ENCODE measurements at places on chromosomes 1 and 21.

DNA sequence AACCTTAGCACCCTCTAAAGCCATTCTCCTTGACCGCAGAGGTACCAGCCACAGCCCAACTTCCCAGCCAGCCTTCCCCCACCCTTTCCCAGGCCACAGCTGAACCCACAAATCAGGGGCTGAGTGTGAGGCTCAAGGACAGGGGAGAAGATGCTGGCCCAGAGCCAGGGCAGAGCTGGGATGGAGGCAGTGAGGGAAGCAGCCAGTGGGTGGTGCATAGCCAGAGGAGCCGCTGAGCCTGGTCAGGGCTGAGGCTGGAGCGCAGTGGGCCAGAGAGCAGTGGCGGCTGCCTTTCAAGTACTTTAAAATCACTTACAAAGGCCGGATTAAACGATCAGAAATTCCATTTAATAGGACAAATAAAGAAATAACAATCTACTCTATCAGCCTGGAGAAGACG lies 36.3 kb downstream of the DMAP1 start:
- no peak for DNase-seq

GRCh38 chr1:101183388-101183699 lies 53.5 kb upstream of the S1PR1 start:
- no peak for DNase-seq

DNA sequence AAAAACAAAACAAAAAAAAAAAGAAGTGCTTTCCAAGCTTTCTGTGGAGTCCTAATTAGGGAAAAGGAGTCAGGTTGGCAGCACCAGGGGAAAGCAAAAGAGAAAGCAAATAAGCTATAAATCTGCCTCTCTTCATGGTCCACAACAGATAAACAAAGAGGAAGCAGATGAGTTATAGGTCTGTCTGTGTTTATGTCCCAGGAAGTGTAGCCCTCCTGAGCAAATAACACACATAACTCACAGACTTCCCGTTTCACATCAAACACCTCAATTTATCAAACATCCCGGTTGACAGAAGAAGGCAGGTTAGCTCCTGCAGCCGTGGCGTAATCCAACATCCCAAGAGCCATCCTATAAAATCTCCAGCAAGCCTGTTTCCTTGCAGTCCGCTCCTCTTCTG lies 5.6 kb upstream of the SLC2A5 start:
- no peak for DNase-seq

DNA sequence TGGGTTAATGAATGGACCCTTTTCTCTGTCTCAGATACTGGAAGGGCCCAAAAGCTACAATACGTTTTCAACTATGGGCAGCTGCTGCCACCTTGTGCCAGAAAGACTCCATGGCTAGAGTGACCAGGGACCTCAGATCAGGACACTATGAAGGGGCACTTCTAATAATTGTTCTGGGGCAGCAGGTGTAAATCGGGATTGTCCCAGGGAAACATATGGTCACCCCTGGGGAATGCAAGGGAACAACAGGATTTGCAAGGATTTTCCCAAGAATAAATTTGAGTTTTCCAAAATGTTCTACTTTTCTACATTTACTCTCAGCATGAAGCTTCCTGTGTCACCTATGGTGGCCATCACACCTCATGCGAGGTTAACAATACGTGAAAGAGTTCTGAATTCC lies 12.0 kb upstream of the FCAMR start:
- peak; percentile 68 for DNase-seq

GRCh38 chr1:166184897-166185296 lies 18.1 kb upstream of the FAM78B start:
- no peak for DNase-seq

- no peak for DNase-seq
Observed at GRCh38 chr1:79303040-79303439, 296.5 kb upstream of the ADGRL4 start.

DNA sequence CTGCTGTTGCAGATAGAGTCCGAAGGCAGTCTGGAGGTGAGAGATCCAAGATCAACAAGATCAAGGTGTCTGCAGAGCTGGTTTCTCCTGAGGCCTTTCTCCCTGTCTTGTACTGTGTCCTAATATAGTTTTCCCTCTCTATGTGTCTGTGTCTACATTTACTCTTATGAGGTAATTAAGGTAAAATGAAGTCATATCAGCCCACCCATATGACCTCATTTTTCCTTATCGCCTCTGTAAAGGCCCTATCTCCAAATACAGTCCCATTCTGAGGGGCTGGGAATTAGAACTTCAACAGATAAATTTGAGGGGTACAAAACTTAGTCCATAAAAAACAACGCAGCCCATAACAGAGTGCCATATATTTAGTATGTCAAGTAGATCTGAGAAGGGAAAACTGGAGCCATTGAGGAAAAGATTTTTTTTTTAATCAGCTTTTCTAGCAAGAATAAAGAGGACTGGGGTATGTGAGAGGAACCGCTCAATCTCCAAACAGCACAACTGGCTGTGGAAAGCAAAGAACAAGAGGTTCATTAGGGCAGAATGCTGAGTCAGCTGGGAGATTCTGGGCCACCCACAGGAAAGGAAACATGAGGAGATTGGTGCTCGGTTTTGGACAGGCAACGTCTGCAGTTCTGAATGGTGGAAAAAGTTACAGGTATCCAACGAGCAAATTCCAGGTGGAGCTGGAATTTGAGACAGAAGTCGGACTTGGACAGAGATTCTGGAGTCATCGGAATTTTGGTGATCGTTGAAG lies 65.7 kb downstream of the MAP3K21 start:
- no peak for DNase-seq

DNA sequence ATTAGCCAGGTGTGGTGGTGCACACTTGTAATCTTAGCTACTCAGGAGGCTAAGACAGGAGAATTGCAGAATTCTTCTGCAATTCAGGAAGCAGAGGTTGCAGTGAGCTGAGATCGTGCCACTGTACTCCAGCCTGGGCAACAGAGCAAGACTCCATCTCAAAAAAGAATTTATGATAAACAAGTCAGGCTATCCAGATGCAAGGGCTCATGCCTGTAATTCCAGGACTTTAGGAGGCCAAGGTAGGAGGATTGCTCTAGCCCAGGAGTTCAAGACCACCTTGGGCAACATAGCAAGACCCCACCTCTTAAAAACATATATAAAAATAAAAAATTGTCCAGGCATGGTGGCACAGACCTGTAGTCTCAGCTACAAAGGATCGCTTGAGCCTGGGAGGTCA lies 10.5 kb upstream of the CBR3 start:
- no peak for DNase-seq

DNA sequence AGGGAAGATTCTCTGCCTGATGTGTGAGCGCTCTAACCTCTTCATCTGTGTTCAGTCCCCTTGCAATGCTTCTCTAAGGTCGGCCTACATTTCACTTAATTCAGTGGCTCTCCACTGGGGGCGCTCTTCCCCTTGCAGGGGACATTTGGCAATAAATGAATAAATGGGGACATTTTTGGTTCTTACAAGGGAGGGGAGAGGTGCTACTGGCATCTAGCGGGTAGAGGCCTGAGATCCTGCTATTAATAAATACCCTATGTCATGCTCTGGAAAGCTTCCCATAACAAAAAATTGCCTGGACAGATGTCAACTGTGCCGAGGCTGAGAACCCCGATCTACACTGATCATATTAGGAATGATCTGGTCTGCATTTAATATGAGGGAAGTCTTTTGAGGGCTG lies 25.9 kb upstream of the DNAJC11 start:
- DNase-seq = peak; percentile 61

GRCh38 chr1:1144122-1144842 lies 28.4 kb upstream of the C1orf159 start:
- DNase-seq = peak; percentile 57

DNA sequence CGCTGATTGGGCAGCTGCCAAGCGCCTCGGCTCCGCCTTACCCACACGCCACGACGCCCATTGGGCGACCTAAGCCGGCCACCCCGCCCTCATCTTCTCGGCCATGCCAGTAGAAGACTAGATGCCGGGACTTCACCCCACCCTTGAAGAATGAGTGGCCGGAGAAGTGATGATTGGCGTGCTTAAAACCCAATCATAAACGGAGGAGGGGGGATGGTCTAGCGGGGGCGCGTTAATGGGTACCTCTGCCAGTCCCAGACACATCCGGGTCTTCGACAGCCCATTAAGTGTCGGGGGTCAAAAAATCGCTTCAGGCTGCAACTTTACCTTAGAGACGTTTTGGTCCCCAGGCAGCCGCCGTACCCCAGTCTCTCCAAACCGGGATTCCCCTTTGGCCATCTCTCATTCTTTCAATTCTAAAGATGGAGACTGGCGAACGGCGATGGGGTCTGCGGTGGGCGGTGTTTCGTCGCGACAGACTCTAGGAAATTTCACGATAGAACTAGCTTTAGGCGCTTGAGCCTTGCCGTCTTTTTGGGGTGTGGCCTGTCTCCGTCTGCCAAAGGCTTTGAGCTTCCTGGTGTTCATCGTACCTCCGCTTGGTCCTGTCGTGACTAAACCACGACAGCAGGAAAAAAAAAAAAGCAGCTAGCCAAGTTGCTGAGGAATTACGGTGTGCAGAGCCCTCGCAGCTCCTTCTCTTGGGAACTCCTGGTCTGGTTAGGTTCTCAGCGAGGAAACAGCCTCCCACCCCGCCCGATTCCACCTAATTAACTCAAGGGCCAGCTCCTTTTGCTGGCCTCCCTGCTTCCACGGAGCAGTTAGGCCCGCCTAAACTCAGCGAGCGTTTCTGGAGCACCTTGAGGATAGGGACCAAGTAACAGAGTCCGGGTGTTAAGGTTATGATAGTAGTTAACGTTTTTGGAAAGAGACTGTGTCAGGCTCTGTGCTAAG lies at the start of gene GATAD2B:
Gene GATAD2B (minus strand): TSS at position 1 of the 954 bp plus-strand sequence. CDS start 94,625 bp downstream, outside the sequence.
- DNase-seq = peak; percentile 99

GRCh38 chr1:230825761-230826160 lies 42.6 kb downstream of the C1orf198 start:
- no peak for DNase-seq

GRCh38 chr1:2074944-2075740 lies 24.9 kb downstream of the PRKCZ start:
- no peak for DNase-seq

- DNase-seq = no peak
Observed at GRCh38 chr1:228737601-228738041, 2.3 kb downstream of the RHOU start.

GRCh38 chr1:241525026-241525425 lies 5.5 kb upstream of the FH start:
- DNase-seq = no peak

DNA sequence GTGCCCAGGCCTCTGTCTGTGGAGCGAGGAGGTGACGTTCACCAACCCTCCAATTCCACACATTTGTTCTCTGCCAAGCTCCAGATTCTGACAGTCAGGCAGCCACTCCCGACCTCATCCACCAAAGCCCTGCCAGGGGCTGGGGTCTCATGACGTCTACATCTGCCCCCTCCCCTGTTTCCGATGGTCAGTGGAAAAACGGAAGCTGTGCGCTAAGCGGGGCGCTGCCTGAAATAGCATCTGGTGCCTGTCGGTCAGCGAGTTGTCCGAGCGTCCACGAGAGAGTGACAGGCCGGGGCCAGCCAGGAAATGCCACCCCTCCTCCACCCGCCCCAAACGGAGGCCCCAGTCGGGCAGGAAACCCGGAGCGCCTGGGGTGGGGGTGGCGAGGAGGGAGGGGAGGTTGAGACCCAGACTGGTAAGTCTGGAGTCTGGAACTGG lies 3.2 kb upstream of the TAL1 start:
- no peak for DNase-seq

DNA sequence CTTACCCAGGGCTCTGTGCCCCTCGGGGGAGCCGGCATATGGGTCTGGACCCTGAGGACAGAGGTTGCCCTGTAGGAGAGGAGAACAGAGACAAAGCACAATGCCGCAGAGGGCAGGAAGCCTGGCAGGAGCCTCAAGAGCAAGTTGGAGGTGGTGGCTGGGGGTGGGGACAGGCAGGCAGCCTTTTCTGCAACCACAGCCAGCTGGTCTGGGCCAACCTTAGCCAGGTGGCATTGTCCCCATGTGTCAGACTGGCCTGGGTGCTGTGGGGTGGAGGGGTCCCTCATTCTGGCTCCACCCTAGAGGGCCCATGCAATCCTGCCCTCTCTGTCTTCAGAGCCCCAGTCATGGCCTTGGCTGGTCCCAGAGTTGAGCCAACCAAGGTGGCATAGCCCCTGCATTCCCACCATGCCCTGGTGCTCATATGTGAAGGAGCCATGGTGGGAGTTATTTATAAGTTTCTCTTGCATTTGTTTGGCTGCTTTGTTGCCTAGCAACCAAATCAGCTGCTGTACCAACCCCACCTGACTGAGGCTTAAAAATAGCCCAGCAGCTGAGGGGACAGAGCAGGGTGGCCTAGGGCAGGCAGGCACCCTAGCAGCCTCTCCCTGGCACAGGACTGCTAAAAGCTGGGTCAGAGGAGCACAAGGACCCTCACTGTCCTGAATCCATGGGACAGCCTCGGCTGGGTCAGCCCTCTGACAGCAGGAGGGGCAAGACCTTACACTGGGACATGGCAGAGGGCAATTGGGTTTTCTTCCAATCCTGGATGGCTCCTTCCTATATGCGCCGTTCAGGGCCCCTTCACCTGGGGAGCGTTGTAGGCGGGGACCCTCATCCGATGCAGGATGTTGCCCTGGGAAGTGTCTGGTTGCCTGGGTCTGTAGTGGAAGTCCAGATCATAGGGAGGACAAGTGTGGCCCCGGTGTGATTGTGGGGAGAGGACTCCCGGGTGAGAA lies 19.5 kb downstream of the MAP7D1 start:
- DNase-seq = no peak

- peak; percentile 91 for DNase-seq
Observed at GRCh38 chr1:155000726-155001424, 1.7 kb upstream of the ZBTB7B start.

GRCh38 chr1:215636258-215636965 lies 69.3 kb downstream of the KCTD3 start:
- DNase-seq = peak; percentile 53

DNA sequence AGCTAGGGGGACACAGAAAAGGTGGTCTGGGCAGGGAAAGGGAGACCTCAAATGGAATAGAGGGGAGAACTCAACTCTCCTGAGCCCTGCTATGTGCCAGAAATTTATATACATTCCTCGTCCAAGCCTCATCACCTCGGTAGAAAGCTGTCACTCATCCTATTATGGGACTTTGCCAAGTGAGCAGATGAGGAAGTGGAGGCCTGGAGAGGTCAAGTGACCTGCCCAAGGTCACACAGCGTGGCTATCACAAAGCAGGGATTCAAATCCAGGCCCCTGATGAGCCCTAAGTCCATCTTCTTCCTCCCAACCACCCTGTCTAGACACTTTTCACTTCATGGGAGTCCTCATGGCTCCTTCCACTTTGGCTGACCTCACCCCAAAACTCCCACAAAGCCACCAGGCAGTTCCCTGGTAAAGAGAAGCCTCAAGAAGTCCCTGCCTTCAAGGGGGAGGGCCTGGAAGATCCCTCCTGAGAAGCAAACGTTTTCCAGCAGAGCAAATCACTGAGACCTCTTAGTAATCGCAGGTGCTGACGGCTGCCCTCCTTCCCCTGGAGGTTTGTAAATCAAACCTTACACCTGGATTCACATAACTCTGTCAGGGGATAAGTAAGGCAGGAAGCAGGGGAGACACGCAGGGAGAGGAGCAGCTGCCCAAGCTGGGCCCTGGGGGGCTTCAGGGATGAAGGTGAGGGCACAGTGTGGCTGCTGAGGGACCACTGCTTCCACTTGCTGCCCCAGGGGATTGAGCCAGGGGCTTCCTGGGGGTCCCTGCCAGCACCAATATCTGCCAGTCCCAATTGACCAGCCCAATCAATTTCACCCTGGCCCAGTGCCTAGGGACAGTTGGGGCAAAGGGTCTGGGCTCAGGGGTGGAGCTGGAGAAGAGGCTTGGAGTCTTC lies 351.2 kb downstream of the MATN1 start:
- DNase-seq = no peak

- DNase-seq = no peak
Observed at GRCh38 chr1:52668711-52669110, 29.4 kb downstream of the COA7 start.

Data from LoVo (cell line).